ENCODE measurements at places on chromosomes 7 and 10.

DNA sequence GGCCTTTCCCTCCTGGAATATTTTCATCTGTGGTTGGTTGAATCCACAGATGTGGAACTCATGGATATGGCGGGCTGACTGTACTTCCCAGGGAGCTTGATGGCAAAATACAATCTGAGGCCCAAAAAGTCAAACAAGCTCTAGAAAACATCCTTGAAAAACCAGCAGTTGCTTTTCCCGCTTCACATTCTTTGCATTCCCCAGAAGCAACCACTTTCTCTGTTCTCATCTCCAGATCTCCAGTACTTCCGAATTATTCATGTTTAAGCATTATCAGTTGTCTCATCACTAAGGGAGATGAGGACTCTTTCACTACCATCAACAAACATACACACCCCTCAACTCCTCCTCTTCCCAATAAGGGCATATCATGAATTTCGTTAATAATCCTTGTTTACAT, 55.3 kb downstream of the KIF5B start:
- DNase-seq = no peak

DNA sequence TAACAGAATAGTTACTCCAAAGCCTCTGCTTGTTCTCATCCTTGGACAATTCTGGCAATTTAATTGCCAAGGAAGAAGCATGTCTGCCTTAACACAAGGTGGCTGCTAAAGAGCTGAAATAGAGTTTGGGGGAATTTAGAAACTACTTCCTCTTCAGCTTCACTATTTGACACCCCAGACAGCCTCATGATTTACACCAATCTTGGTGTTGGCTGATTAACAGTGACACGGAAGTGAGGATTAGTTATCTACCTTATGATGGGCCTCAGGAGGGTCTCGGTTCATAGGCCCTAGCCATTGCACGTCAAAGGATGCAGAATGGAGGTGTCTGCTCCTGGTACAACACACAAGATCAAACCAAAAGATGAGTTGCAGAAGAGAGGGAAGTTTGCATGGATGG, 102.4 kb downstream of the RELN start:
- peak; percentile 32 for DNase-seq

GRCh38 chr7:141430455-141431139, 120.6 kb upstream of the AGK start:
- DNase-seq = peak; percentile 22

- DNase-seq = no peak
Observed at GRCh38 chr10:5596611-5597341, 69.6 kb downstream of the ASB13 start.

- DNase-seq = no peak
Observed at GRCh38 chr10:28687683-28688001, 10.3 kb downstream of the BAMBI start.

GRCh38 chr7:70867513-70867912, 264.4 kb upstream of the GALNT17 start:
- no peak for DNase-seq

- no peak for DNase-seq
Observed at GRCh38 chr10:111030042-111030750, 46.6 kb upstream of the ADRA2A start.

DNA sequence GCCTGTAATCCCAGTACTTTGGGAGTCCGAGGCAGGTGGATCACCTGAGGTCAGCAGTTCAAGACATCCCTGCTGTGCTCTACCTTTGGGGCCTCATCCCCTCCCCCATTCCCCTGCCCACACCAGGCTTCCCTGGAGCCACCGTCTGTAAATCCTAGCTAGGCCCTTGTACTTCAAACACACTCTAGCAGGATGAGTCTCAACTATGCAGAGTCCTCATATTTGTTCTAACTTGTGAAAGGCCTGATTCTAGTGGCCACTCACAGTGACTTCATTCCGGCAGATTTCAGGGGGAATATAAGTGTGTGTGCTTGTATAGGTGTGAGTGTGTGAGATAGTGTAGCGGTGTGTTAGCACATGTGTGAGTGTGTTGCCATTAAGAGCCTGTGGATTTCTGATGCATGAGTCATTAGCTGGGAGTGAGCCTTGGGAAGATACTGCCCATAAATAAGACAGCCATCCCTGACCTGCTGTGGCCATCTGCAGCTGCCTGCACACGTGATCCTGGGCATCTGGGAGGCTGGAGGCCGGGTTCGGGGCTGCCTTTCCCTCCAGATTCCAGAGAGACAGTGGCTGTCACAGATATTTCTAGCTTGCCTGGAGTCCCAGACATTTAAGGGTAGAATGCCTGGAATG, 1.7 kb upstream of the NEURL1 start:
- peak; percentile 30 for DNase-seq

DNA sequence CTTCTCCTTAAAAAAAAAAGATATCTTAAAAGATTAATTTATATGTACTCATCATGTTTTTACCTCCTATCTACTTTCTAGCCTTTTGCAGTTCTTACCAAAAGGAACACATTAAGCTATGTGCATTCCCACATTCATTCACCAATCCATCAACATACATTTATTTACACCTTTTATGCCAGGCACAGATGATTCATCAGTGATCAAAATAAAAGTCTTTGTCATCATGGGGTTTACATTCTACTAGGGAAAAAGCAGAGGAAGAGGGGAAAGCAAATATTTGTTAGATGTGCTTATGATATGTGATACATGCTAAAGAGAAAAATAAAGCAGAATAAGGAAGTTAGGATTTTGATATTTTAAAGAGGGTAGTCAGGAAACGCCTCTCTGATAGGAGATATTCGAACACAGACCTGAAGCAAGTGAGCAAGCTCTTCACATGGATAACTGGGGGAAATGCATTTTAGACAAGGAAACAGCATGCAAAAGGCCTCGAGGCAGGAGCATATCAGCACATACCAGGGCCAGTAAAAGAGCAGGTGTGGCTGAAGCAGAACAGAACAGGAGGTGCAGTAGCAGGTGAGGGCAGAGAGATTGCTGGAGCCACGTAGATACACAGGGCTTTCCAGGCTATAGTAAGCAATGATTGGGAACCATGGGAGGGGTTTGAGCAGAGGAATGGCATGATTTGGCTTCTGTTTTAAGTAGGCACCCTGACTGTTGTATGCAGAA, 67.4 kb downstream of the REEP3 start:
- DNase-seq = no peak

GRCh38 chr7:17719998-17720397, 220.3 kb downstream of the SNX13 start:
- DNase-seq = no peak

GRCh38 chr10:3142146-3142875, 30.3 kb downstream of the PITRM1 start:
- no peak for DNase-seq

DNA sequence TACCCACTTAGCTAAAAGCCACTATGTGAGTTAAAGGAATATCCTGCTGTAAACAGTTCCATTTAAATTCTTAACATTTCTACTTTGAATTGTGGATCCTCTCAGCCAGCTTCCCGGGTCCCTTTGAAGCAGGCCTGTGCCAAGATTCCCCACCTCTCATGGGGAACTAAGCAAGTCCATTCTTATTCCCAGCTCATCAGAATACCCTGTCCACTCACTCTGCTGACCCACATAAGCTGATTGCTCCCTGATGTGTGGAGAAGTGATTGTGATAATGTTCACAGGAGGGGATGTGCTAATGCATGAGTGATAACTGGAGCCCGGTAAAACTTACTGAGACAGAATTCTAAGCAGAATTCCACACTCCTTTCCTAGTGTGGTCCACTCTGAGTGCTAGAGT, 709.7 kb downstream of the CNTNAP2 start:
- peak; percentile 17 for DNase-seq

DNA sequence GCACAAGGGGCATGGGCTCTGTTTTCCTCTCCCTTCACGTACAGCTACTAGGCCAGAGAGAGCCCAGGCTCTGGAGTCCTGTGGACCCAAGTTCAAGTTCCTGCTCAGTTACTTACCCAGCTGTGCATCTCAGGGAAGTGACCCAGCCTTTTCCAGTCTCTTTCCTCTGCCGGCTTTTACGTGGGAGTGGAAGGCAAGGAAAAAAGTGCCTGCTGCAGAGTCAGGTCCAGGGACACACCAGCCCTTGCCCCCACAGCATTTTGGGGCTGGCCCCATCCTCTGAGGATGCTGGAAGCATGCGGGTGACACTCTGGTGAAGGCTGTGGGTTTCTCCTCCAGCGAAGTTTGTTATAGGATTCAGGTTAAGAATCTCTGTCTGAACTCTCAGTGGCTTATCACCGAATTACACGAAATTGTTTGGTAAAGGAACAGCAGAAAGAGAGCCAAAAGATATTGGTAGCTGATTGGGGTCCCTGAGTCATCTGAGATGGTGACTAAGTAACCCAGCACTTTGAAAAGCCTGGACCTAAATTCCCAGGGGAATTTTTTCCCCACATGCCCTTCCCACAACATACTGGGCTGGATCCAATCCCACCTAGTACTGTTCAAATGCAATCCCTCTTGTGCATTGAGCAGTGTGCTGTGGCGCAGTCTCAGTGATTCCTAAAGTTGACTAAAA, 424.3 kb downstream of the RPS24 start:
- no peak for DNase-seq

DNA sequence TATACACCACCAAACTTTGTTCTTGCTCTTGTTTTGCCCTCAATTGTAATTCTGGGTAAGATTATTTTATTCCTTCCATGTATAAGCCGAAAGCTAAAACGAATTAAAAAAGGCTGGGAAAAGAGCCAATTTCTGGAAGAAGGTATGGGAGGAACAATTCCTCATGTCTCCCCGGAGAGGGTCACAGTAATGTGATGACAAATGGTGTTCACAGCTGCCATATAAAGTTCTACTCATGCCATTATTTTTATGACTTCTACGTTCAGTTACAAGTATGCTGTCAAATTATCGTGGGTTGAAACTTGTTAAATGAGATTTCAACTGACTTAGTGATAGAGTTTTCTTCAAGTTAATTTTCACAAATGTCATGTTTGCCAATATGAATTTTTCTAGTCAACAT, 12.5 kb upstream of the CFAP69 start:
- DNase-seq = no peak

DNA sequence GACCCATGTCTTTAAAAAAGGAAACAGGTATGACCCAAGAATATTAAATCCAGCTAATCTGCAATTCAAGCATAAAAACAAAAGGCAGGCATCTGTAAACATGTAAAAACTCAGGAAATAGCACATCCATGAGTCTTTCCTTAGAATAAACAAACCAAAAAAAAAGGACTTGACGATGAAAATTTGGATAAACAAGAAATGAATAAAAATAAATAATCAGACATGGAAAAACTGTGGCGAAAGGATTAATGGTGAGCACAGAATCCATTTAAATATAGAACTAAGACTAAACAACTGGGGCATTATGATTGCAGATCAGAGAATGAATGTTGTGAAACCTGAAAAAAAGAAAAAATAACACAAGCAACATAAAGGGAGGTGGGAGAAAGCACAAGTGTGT, 170.1 kb downstream of the DOCK4 start:
- no peak for DNase-seq

- DNase-seq = no peak
Observed at GRCh38 chr7:76074972-76075370, 27.1 kb downstream of the MDH2 start.

- DNase-seq = no peak
Observed at GRCh38 chr7:80401708-80402107, 110.2 kb downstream of the GNAT3 start.

DNA sequence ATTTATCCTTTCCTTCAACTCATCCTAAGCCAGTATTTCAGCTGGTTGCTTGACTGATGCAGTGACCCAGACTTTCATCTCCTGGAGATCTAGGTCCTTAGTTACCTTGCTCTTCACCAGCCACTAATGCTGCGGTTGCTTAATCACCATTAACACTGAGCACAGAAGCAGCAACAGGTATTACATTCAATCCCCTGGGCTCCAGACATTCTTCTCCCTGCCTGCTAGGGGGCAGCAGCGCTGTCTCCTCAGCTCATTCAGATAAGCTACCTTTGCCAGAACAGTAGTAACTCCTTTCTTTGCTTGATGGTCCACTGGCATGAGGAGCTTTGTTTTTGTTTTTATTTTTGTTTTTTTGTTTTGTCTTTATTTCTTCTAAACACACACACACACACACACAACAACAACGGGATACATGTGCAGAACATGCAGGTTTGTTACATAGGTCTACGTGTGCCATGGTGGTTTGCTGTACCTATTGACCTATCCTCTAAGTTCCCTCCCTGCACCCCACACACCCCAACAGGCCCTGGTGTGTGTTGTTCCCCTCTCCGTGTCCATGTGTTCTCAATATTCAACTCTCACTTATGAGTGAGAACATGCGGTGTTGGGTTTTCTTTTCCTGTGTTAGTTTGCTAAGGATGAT, 1043.2 kb upstream of the C7orf33 start:
- DNase-seq = peak; percentile 84

- no peak for DNase-seq
Observed at GRCh38 chr10:115875172-115875571, 397.8 kb downstream of the GFRA1 start.

- no peak for DNase-seq
Observed at GRCh38 chr7:19971956-19972355, 198.5 kb upstream of the TMEM196 start.

GRCh38 chr7:69684369-69685292, 86.4 kb downstream of the AUTS2 start:
- DNase-seq = peak; percentile 30

DNA sequence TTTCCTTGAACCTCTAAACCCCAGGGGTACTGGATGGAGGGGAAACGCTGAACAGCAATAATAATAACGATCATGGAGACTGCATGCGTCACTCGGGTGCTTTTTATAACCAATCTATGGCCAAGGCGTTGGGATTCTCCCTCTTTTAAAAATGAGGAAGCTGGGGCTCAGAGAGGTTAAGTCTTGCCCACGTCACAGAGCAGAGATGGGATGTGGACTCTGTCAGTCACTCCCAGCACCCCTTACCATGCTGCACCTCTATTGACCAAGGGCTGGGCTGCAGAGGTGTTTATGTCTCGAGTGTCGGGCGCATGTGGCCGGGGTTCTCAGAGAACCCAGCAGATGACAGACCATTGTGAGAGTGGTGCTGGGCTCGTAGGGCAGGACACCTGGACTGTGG, 129.9 kb downstream of the CDH23 start:
- DNase-seq = no peak

DNA sequence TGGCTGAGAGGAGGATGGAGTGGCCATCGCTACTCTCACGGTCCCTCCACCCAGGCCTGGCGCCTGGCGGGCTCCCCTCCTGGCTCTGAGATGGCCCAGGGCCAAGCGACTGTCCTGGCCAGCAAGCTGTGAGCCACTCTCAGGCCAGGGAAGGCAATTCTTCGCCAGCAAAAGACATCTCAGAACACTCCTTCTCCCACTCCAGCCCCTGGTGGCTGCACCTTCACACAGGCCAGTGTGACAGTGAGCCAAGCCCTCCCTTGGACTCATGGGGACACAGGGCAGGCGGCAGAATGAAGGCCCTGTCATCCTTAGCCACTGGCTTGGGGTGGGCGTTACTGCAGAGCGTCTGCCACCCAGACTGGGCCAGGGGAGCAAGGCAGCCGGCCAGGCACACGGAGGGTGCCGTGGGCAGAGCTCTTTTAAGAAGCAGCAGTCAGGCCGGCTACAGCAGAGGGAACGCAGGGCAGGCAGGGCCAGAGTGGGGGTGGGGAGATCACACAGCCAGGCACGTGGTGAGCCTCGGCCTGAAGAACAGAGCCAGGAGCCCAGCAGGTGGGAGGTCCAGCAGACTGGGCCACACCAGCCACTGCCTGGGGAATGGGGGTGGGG, 14.4 kb downstream of the STK32C start:
- DNase-seq = no peak

Measured in NCI-H82 (cell line).